ENCODE measurements at places on chromosomes 3 and 15. TPM values are rescaled to one million over a fixed set of nuclear protein-coding genes. Genes with fewer than 3 reads are reported as not detected.
A peak's percentile ranks its signal among the peaks of the same experiment; 100 is the strongest.

GRCh38 chr3:5096336-5097008, 25.6 kb upstream of the ARL8B start:
- no peak for DNase-seq

GRCh38 chr15:58748040-58748851, 1.3 kb downstream of the ADAM10 start:
- DNase-seq: peak; percentile 63

- DNase-seq: no peak
Measured at GRCh38 chr3:196050597-196050996, 31.3 kb downstream of the TFRC start.

DNA sequence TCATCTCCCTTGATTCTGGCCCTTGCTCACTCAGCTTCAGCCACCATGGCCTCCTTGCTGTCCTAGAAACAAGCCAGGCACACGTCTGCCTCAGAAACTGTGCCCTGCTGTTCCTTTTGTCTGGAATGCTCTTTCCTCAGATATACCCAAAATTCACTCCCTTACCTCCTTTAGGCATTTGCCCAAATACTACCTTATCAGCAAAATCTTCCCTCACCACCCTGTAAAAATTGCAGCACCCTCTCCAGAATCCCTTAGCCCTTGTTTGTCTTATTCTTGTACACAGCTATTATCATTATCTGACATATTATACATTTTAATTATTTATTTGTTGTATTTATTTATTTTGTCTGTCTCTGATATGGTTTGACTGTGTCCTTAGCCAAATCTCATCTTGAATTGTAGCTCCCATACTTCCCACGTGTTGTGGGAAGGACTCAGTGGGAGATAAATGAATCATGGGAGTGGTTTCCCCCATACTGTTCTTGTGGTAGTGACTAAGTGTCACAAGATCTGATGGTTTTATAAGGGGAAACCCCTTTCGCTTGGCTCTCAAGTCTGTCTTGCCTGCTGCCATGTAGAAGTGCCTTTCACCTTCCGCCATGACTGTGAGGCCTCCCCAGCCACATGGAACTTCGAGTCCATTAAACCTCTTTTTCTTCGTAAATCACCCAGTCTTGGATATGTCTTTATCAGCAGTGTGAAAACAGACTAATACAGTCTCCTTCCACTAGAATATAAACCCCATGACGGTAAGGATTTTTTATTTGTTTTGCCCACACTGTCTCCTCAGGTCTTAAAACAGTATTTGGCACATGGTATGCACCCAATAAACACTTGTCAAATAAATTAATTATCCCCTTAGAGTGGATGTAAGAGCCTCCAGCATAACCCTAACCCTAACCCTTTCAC, 60.0 kb upstream of the STT3B start:
- DNase-seq: no peak

DNA sequence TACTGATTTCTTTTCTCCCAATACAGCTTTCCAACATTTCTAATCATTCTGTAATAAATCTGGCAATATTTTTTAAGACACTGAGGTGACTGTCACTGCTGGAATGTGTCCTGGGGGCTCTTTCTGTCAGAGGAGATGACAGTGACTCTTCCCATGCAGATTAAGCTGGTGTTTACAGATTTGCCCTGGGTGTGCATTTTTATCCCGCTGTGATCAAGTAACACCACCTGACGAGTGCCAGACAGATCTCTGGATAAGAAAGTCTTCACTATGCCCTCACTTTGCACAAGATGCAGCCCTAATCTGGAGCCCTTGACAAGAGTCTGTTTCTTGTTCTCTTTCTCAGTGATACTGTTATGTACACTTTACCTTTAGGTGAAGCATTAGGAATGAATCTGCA, 477.7 kb downstream of the ZIC1 start:
- DNase-seq: no peak

DNA sequence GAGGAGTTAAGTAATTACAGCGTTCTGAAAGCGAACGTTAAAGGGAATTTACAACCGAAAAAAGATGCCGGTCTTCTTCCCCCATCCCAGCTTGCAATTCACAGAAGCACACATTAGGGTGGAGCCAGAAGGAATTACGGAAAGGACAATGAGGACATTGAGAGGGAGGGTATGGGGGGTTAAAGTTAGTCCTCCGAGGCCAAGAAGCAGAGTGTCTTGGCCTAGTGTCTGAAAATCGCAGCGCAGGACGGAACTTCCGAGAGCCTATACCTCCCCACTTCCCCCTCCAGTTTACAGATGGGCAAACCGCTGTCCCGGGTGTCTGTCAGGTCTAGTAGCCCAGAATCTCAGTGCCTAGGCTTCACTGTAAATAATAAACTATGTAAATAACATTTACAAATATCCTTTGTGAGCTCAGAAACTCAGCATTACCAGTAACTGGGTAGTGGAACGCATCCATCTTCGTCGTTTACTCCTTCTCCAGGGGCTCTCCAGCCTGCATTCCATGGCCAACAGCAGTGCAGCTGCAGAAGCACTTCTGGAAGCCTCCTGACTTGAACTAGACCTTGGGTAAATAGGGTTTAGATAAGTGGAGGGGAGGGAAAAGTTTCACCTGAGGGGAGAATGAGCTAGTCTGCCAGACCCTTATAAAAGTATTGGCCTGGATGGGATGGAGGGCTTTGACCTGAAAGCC, 922 bp downstream of the ADPRH start:
- DNase-seq: no peak

DNA sequence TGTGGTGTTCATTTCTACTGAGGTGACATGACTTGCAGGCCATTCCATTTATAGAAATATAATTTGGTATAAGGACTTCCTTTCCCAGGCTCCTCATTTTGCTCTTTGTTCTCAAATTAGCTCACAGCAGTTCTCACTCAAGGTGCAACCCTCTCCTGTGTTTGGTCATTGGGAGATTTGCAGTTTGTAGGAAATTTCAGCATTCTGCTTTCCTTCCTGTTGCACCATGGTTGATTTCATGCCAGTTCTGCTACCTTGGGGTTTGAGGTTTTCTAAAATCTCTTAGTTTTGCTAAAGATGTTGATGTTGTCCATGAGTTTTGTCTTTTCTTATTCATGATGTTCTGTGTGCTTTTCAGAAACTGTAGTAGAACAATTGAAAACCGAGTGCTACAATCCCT, 65.7 kb upstream of the PROK2 start:
- no peak for DNase-seq

GRCh38 chr3:73727117-73727821, 102.5 kb upstream of the PDZRN3 start:
- no peak for DNase-seq

DNA sequence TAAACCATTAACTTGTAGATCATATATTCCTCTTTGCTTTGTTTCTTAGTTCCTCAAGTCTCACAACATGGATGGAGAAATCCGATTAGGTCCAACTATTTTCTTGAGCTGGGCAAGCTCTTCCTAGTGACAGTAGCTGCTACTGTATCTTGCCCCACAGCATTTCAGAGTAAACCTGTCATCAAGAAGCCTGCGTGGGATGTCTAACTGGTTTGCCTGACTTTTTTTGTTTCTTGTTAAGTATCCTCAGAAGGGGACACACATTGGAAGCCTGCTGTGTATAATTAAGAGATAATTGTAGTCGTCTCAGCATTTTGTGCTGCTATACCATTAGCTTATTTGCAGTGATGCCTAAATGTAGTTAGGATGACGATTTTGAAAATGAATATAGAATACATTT, 29.3 kb upstream of the STT3B start:
- no peak for DNase-seq

DNA sequence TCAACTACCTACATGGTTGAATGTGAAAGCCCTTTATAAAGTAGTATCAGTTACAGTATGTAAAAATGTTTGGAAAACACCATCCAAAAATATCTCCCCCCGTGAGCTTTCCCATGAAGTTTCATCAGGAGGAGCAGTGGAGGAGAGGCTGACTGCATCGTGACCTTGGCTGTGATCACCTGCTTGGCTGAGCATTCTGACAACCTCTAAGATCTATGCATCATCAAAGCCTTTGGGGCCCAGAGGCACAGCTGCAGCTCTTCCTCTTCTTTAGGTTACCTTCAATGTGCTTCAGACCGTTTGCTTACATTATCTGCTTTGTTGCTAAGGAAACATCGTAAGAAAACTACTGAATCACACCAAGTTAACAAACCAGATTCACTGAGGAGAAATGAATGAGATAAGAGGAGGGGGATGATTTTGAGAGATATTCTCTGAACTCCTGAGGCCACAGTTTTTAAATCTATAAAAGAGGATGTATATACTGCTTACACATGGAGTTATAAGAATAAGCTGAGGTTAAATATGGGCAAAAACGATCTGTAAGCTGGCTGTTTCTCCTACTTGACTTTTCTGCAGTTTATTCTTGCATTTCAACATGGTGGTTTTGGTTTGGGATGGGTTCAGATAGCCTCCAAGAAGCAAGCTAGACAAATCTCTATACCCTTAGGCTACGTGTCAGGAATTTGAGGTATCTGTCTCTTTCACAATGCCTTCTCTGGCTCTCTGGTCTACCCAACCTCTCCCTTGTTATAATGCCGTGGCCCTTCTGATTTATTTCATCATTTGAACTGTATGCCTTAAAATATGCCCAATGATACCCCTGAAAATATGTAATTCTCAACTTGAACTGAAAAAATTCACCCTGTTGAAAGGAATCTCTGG, 4.0 kb downstream of the GCSAM start:
- peak; percentile 78 for DNase-seq

DNA sequence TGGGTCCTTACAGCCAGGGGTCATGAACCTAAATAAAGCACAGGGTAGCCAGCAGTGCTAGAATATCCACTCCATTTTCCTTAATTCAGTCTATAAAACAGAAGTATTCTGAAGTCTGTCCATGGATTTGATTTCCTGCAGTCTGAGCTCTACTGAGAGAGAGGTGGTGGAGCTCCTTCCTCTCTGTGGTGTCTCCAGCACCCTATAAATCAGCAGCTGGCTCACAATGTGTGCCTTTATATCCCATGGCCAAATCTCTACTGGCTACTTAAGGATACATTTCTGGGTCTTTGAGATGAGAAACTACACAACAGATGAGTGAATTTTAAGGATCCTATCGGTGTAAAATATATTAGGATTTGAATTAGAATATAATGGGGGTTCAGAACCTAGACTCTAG, 339.9 kb upstream of the RBMS3 start:
- DNase-seq: no peak

DNA sequence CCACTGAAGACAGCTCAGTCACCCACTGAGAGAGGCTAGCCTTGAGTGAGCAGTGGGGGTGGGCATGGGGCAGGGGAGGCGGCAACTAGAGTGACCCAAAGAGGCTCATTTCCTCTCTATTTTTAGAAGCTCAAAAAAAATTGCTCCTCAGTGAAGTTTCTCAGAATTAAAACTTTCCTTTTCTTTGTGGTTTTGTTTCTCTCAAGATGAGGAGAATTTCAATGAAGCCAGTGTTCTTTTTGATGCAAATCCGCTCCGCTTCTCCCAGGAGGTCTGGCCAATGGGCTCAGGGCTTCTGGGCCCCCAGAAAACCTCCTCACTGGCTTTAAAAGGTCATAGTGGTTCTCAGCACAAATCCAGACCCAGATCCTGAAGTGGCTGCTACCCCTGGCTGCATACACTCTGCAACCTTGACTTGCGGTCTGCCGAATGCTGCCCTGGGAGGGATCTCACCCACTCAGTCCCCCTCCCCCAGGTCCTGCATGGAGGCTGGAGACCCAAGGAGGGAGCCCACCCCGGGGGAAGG, at the start of gene ACSBG1:
Gene ACSBG1, minus strand, starts transcription at position 51 of the 526 bp plus-strand sequence. CDS start 64 bp downstream, outside the sequence.
- DNase-seq: no peak

Gene COL6A5
- total RNA-seq: not detected

Gene AMT
- total RNA-seq: 6.3 TPM

Gene RPL39L
- 20.4 TPM for total RNA-seq

Gene GALNT15
- total RNA-seq: not detected
